ENCODE measurements at places on chromosomes 16 and 17.

DNA sequence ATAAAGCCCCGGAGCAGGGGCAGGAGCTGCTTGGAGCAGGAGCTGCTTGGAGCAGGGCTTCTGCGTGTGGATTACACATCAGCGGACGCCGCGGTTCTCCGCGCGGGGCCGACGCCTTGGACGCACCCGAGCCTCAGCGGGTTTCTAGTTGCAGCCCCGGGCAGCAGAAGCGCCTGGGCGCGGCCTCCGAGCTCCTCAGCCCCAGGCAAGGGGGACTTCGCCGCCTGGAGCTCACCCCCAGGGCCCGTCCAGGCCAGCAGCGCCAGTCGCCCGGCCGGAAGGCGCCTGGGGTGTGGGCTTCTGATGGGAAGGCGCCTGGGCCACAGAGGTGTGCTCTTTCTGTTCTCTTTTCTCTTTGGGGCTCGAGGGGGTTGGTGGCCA lies 6.3 kb downstream of the FOXF1 start:
- DNase-seq, result peak; percentile 61

DNA sequence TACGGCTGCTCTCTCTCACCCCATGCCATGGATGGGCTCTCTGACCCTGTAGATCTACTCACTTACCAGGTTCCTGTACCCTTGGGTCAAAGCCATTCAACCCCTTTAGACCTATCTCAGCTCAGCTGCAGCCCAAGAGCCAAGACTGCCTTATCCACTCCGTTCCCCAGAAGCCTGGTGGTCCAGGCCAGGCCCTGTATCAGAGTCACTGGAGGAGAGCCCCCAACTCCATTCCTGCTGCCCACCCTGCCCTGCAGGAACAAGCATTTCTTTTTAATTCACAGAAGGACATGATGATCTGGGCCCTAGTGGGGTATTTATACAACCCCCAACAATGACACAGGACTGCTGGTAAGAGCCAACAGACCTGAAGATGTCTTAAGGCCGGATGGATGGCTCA lies 76.8 kb downstream of the AIPL1 start:
- no peak for DNase-seq

DNA sequence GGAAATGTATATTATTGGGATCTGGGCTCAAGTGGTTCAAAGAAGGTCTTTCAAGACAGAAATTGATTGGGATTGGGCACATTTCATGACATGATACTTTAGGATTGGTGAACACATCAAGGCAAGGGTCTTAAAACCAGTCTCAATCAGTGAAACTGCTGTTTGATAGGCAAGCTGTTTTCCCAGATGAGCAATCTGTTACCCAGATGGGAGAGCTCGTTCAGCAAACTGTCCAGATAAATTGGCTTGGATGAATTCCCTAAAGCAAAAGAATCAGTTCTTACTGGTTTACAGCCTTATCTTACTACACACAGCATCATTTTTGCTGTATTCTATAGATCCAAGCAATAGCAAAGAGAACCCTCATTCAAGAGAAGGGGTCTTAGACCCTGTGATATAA lies 31.0 kb upstream of the CNEP1R1 start:
- DNase-seq, result no peak

DNA sequence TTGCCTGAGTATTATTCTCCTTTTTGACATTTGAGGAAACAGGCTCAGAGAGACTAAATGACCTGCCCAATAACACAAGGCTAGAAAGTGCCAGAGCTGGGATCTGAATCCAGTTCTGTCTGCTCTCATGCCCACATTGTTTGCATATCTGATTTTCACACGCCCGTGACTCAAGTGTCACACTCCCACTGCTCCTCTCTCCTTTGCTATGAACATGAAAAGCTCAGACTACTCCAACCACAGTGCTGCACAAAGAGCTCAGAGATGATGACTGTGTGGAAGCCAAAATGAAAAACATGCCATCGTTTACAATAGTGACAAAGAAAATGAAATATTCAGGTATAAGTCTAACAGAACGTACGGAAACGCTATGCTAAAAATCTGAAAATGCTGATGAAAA lies 107.9 kb downstream of the SMG6 start:
- peak; percentile 30 for DNase-seq

GRCh38 chr17:77618731-77619130 lies 339.8 kb upstream of the TNRC6C start:
- no peak for DNase-seq

DNA sequence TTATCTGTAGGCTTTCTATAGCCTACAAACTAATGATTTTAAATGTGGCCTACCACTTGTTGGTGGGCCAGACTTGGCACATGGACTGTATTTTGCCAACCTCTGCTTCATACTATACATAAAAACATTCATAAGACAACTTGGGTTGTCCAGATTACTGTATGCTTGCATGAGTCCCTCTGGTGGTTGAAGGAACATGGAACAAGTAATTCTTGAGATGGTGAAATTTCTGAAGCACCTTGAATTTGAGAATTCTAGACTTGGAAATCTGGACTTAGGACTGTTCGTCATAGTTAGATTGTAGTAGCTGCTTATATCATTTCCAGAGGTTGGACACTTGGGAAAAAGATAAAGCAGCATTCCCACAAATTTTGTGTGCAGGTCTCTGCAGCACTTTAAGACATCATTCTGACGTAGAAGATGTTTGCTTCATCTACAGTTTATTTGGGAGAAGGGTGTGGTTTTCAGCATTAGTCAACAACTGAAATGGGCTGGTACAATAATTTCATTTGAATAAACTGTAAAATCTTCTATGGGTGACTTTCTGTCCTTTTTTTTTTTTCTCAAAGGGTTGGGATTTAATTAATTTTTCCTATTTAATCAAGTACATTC lies 31.2 kb downstream of the NFATC3 start:
- DNase-seq, result peak; percentile 30

DNA sequence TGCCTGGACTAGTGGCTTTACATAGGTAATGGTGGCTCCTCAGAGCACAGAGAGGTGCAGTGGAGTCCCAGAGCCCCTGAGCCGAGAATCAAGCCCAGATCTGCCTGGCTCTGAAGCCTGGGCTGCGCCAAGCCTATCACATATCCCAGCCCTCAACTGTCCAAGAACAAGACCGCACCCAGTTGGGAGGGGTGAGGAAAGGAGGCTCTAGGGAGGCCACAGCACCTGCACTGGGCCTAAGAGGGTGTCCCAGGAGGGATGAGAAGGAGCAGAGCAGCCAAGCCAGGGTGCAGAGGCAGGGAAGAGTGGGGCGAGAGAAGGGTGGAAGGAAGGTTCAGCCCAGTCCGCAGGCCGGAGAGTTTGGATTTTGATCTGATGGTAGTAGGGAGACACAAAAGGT lies 941 bp upstream of the RNF112 start:
- no peak for DNase-seq

GRCh38 chr17:66667491-66668030 lies 167.4 kb upstream of the CACNG5 start:
- no peak for DNase-seq
